Right lung (tissue), 10 donors: ENCODE measurements at places on chromosomes 6 and 20. TPM values are rescaled to one million over a fixed set of nuclear protein-coding genes. Genes with fewer than 3 reads are reported as not detected.

DNA sequence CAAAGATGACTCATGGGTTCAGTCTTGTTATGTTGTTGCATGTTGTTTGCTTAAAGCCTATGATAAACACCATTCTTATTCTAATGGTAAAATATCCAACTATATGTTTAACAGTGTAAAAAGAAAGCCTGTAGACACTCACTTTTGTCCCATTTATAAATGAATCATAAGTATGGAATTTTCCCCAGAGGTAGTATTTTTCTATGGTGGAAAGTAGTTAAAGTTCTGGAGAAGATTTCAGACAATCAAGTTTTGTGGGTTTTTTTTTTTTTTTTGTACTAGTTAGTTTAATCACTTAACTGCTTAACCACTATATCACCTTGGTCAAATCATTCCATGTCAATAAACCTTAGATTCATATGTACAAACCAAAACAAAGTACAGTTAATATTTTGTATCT is 35.8 kb downstream of the PTCHD4 start:
- DNase-seq = no peak

DNA sequence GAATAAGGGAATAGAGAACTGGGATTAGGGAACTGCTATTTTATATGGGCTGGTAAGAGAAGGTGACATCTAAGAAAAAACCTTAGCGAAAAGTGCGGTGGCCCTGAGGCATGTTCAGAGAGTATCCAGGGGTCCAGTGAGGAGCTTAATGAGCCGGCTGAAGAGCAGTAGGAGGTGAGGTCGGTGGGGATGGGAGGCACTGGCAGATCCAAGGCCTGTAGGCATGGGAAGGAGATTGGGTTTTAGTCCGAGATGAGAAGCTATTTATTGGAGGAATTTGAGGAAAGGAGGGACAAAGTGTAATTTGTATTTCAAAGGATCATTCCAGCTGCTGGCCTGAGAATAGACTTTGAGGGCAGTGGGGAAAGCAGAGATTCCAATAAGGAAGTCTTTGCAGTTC is 123.8 kb downstream of the QKI start:
- DNase-seq = no peak

ID4 gene
- 43.0 TPM for polyA plus RNA-seq

DNA sequence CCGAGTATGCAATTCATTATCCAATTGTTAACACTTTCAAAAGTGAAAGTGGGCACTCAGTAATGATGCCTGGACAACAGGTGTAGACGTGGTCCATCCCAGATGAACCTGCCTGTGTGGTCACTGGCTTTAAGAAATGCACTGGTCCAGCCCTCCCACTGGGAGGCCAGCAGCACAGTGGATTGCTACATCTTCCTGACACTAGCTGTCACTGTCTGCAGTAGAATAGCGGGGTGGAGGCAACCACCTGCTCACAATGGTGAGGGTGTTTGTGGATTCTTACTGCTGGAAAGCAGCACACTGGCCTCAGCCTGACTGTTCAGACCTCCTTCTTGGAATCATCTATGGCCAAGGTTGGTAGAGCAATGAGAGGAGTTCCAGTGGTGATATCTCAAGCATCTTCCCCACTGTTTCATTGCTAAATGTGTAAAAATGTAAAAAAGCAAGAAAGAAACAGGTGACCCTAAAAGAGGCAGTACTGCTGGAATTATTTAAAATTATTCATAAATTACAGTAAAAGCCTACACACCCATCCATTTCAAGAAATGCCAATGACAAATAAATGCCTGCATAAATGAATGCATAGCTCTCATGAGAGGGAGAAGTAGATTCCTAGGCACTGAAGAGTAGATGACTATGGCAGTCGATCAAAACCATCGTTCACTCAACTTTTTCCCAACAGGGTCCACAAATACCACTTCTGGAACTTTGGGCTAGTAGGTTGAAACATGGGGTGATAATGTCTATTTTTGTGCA is 228.0 kb upstream of the PLN start:
- DNase-seq = no peak

DNA sequence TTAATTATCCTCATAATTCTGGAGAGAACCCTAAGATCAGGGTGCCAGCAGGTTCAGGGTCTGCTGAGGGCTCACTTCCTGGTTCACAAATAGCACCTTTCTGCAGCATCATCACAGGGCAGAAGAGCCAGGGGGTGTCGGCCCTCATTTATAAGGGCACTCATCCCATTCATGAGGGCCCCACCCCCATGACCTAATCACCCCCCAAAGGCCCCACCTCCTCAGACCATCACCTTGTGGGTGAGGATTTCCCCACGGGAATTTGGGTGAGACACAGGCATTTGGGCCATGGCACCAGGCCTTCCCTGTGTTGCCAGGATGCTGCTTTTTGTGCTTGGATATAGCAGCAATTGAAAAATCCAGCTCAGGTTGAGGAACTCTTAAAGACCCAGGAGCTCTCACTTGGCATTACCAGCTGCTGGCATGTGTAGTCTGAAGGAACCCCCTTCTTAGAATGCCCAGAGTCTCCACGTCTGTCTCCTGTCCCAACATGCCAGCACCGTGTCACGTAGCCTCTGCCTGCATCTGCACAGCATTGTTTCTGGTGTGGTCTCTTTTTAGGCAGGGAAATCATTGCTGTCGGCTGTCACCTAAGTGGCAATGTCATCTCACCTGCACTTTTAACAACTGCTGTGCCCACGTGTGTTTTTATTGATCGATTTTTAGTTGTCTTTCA is 71.5 kb downstream of the RPP40 start:
- no peak for DNase-seq
